ENCODE measurements at places on chromosomes 3 and 15.
A peak's percentile ranks its signal among the peaks of the same experiment; 100 is the strongest.

DNA sequence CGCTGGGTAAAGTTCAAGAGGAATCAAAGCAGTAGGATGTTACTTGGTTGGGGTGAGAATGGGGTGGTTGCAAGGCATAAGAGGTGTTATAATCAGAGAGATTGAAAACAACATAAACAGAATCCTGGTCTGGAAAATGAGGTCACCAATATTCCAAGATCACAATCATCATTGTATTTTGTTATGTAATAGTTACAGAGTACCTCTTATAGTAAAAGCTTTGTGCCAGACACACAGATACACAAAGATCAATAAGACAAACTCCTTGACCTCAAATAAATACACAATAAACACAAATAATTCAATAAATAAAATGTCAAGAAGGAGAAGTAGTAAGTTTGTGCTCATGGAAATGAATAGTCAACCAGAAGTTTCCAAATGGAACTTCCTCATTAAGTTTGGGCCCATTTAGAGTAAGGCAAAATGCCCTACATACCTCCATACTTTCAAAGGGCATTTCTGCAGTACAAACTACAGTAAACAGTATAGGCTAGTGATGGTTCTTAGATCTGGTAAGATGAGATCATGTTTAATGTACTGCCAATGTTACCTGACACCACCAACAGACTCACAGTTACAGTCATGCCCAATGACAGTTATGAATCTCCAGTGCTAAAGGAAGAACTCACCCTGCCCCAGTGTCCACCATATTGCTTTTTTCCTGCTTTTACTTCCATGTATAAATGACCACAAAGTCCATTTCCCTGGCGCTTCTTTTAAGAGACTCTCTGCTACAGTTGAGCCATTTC lies 93.4 kb downstream of the KCNMB2 start:
- no peak for DNase-seq

GRCh38 chr3:89017531-89017930 lies 89.9 kb upstream of the EPHA3 start:
- no peak for DNase-seq

GRCh38 chr15:26877831-26878230 lies 11.0 kb downstream of the GABRA5 start:
- DNase-seq = no peak

DNA sequence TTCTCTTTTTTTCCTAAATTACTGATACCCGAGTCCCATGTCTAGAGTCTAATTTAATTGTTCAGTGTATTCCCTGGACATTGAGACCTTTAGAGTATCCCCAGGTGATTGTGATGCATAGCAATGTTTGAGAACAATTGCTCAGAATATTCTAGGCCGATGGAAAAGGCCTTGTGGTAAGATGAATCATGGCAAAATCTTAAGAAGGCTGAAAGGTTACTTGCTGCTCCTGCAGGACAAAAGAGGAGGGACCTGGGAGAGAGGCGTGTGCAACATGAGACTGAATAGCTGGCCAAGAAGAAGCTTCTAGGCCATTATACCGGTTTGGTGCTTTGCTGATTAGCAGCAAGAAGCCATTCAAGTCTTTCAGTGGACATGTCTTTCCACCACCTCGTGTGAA lies 256.6 kb downstream of the ROBO2 start:
- DNase-seq = no peak

DNA sequence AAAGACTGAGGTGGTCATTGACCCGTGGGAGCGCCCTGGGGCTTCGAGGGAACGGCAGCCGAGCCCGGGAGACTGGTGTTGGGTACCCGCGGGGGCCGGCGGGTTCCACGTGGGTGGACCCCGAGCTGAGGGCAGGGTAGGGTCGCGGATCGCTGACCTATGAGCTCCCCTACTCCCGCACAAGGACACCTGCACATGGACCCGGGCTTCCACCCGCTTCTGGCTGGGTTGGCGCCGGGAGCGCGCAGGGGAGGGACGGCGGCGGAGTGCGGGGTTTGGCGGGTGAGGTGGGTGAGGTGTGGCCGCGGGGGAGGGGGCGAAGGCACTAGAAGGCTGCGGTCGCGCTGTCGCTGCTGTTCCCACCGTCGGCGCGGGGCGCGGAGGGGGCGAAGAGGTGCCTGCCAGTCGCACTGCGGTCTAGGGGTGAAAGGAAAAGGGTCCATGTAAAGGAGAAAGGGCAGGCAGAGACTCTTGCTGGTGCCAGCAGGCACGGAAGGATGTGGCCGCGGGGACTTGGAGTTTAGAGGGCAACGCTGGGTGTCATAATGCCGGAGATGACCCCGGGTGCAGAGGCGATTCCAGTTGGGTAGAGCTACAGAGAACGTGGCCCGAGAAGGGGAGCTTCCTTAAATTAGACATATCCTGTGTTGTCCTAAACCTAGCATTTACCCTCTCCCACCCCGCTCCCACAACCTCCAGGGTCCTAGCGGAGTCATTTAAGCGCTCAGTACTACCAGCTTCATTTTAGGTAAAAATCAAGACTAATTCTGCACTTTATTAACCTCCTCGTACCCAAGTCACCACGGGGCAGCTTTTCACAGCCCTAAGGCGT lies 245.9 kb upstream of the TOPAZ1 start:
- DNase-seq = no peak

- no peak for DNase-seq
These were observed 4.7 kb upstream of the CEP97 start for GRCh38 chr3:101719604-101720185.

DNA sequence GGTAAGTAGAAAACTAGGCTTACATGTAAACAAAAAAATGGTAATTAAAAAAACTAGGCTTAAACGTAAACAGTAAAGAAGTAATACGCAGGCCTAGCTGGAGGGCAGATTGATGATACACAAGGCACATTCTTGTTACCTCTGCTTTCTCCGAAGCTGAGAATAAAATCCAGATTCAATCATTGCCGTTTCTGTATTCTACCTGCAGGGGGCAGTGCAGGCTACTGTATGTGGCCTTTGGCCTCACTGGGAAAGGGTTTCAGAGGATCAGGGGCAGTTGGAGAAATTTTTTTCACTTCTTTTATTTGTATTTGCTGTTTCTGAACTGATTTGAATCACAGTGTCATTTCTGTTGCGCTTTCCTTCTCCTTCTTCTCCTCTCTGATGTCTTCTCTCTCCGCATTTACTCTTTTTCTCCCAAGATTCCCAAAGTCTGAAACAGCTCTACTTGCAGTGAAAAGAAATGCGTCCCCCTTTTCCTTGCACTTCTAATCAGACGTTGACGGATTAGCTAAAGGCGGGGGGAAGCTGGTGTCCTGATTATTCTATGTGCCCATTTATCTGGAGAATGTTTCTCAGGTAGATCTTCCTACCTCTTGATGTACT lies 67.1 kb upstream of the MCTP2 start:
- DNase-seq = peak; percentile 47

GRCh38 chr3:150080058-150080730 lies 109.5 kb upstream of the PFN2 start:
- DNase-seq = no peak

GRCh38 chr3:157128771-157129681 lies 30.9 kb downstream of the CCNL1 start:
- no peak for DNase-seq

- no peak for DNase-seq
These were observed 14.1 kb upstream of the CCR4 start for GRCh38 chr3:32937331-32937730.

DNA sequence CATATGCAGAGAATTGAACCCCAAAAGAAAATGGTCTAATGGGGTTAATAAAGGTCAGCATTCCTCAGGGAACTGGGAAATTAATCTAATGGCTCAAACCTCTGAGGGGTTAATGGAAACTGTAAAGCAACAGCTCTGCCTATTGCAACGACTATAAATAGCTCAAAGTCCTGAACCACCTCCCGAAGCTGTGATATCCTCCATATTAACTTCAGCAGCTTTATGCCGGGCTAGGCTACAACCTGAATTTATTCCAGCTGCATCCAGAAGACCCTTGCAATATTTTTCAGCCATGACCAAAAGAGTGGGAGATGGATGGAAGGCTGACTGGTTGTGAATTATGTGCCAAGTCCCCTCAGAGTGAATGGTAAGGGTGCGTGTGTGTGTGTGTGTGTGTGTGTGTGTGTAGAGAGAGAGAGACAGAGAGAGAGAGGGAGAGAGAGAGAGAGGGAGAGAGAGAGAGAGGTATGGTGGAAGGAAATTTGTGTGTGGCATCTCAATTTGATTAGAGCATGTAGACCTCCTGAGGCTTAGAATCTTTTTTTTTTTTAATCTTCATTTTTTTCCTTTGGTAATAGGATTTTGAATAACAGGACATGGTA lies 109.9 kb downstream of the PDCD6IP start:
- no peak for DNase-seq

- no peak for DNase-seq
These were observed 83.5 kb upstream of the BCL6 start for GRCh38 chr3:187828579-187829452.

DNA sequence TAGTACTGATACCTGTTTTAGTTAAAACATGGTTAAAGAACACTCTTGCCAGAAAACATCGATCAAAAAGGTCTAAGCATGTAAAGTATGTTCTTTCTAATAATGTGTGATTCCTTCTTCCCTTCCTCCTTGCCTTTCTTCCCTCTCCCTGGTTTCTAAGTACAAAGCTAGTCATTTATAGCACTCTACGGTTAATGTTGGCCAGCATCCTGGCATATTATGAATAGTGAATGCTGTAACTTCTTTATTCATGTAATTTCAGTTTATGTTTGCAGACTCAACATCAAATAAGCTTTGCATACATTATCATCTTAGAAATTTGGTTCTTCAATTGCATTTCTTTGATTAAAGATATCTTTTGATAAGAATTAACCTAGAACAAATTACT lies 27.1 kb downstream of the P2RY12 start:
- no peak for DNase-seq

- no peak for DNase-seq
These were observed 17.4 kb downstream of the NSMCE3 start for GRCh38 chr15:29252234-29252633.

GRCh38 chr3:172134352-172134751 lies 95.0 kb downstream of the FNDC3B start:
- no peak for DNase-seq

GRCh38 chr3:139378587-139379241 lies 10.7 kb downstream of the COPB2 start:
- DNase-seq = no peak

GRCh38 chr3:177062052-177062732 lies 135.1 kb downstream of the TBL1XR1 start:
- no peak for DNase-seq

DNA sequence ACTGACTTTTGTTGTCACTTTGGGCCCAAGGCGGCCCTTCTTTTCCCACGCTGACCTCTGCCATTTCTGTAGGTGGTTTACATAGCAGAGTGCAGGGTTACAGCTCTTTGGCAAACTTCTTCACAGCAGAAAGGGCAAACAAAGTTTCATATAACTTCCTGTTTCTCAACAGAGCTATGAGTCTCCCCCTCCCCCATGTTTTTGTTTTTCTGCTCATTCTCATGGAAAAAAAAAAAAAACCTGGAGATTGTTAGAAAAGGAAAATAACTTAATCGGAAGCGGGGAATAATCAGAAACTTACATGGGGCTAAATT lies 342.0 kb upstream of the NR2F2 start:
- DNase-seq = no peak

DNA sequence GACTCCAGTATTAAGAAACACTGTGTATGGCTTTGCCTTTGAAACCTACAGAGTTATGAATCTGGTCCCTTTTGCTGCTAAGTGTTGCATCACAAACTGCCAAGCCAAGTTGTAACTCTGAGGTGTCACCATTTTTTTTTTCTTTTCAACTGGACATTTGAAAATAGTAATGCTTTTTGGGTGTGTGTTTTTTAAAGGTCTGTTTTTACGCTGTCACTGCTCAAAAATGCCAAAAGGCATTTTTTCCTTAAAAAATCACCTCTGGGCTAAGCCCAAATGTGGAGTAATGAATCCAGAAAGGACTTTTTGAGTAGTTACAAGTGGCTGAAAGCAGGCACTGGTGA lies 9.5 kb downstream of the SMAD3 start:
- DNase-seq = no peak

DNA sequence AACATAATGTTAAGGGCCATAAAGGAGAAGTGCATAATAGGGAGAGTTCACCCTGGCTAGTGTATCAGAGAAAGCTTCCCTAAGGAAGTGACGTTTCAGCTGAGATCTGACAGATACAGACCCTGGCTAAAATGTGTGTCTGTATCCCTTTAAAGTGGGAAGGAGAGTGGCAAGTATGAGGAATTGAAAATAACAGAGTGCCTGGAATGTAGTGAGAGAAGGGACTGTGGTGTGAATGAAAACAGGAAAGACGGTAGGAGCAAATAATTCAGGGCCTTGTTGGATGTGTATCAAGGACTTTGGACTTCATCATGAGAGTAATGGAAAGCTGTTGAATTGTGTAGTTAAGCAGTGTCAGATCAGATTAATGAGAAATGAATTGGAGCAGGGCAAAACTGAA lies 30.5 kb downstream of the NEO1 start:
- no peak for DNase-seq

DNA sequence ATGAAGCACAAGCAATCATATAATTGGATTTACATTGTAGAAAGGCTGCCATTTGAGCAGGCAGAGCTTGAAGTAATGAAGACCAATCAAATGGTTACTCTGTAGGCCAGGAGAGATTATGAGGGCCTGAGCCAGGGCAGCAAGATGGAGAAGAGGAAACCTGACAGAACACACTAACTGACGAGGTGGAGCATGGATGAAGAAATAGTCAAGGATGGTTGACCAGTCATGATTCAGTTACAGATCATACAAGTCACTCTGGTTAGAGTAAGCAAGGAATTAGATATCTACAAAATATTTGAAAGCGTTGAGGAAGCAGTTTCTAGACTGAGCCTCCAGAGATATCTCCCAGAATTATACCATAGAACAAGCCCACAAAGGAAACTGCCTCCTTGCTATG lies 101.8 kb upstream of the THSD4 start:
- DNase-seq = no peak

DNA sequence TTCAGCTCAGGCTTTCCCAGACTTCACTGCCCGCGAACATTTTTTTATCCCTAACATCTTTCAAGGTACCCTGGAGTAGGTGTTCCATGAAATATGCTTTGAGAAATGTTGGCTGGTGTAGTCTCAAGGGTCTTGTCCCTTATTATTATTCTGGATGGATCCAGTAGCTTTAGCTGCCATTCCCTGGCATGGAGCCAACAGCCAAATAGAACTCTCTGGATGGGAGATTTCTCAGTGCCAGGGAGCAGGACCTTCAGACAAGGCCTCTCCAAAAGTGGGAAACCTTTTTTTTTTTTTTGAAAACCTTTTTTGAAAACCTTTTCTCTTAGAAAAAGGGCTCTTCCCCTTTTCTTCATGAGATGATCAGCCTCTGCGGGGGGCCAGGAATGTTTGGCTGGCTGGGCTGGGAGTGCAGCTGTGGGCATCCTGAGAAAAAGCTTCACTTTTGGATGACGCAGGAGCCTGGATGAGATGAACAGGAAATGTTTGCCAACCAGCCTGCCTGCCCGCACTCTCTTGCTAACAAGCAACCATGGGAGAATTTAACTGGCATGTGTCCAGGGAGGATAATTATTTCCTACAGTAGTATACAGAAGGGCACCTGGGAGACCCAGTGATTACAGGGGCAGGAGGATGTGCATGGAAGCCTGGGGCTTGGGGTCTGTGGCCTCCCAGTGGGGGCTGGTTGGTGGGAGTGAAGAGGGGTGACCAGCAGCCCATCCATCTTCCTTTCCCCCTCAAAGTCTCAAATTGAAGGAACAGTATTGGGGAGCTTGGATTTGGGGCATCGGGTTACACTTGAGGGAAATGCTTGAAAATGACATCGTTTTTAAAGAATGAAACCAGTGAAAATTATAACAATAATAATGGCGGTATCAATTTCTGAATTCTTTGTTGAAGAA lies 109.1 kb upstream of the LRIG1 start:
- peak; percentile 66 for DNase-seq

GRCh38 chr15:55514414-55514850 lies 6.4 kb upstream of the DNAAF4 start:
- DNase-seq = no peak
